ENCODE measurements at places on chromosomes 16 and 17. TPM values are rescaled to one million over a fixed set of nuclear protein-coding genes. Genes with fewer than 3 reads are reported as not detected.

DNA sequence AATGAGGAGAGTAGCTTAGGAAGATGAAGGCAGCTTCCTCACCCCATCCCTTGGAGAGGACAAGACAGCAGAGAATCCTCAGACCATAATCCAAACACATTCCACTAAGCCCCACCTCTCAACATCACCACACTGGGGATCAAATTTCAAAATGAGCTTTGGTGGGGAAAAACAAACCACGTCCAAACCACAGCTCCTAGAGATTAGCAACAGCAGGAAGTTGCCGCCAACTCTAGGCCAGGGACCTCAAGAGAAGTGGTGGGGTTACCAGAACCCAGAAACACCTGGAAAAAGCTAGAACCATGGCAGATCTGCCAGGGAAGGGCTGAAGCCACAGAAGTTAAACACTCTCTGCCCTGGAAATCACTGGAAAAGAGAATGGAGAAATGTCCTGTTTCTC lies 571.6 kb downstream of the HS3ST4 start:
- DNase-seq: no peak

The CIITA gene
- 101 TPM for total RNA-seq

The MARVELD3 gene
- total RNA-seq: not detected

The C16orf86 gene
- total RNA-seq: 6.8 TPM

The PLA2G10 gene
- total RNA-seq: not detected

Measured in OCI-LY7 (cell line).